ENCODE measurements at places on chromosomes 12 and 14.

- no peaks in the 10 kb centered on the region for H3K36me3 ChIP-seq
- no peaks in the 10 kb centered on the region for H3K4me1 ChIP-seq
- H3K27ac ChIP-seq = no peak overlapping the region
- H3K27me3 ChIP-seq = peaks cover 11% of the 10 kb centered on the region
Observed at GRCh38 chr14:94423453-94424056, 29.0 kb downstream of the SERPINA11 start.

DNA sequence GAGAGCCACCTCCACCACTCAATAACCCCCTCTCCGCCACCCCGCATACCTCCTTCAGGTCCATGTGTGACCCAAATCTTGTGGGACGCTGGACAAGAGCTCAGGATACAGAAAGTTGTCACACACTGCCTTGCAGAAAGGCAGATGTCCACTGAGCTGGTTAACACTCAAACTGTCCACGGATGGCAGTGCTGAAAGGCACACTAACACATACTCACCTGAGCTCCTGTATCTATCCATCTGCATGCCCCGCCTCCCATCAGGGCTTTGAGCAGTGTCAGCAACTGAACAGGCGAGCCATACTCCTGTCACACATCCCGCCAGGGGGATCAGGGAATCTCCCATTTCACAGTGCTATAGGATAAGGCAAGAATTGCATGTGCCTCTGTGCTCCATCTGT lies 642.0 kb downstream of the GALC start:
- no peaks in the 10 kb centered on the region for H3K36me3 ChIP-seq
- H3K27ac ChIP-seq = no peak overlapping the region
- no peak for DNase-seq
- H3K27me3 ChIP-seq = no peaks in the 10 kb centered on the region
- H3K4me3 ChIP-seq = no peak overlapping the region

- no peak for DNase-seq
- H3K27ac ChIP-seq = no peak overlapping the region
Observed at GRCh38 chr14:33967138-33967537, 16.3 kb upstream of the EGLN3 start.

- no peaks in the 10 kb centered on the region for H3K4me1 ChIP-seq
- peak overlapping the region; percentile 39 for H3K4me3 ChIP-seq
- peaks cover 73% of the 10 kb centered on the region for H3K27me3 ChIP-seq
- no peak for DNase-seq
- H3K27ac ChIP-seq = no peak overlapping the region
Observed at GRCh38 chr14:60514741-60515491, 6.0 kb downstream of the SIX6 start.
